ENCODE measurements at places on chromosomes 2 and 18.

DNA sequence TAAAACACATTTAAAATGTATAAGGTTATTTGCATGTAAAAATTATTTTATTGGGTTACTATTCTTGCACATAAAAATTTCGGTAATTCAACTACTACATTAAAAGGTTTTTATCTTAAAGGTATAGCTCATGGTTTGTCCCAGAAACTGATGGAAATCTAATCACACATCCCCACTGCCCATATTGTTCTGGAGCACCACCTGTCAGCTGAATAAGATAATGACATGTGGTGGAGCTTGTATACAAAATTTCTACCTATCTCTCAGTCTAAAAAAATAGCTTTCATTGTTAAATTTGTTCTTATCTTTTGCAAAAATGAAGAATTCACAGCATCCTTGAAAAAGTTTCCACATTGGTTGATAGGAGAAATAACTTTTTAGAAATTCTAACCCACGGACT, 18.3 kb downstream of the ERBB4 start:
- no peak for DNase-seq

DNA sequence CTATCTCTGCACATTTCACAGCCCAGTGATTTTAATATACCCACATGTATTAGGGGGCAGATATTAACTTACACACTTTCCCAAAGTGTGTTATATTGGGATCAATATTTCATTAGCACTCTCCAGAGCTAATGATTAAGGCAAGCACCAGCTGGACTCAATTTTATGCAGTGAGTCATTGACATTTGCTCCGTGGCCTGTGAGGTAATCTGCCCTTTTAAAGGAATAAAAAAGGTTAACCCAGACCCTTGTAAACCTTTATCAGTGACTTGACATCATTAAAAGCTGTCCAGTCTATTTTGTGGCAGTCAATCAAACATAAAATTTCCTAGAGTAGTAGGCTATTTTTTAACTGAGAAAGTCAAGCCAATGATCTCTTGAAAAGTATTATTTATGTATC, 1870.4 kb upstream of the CELF4 start:
- no peak for DNase-seq

DNA sequence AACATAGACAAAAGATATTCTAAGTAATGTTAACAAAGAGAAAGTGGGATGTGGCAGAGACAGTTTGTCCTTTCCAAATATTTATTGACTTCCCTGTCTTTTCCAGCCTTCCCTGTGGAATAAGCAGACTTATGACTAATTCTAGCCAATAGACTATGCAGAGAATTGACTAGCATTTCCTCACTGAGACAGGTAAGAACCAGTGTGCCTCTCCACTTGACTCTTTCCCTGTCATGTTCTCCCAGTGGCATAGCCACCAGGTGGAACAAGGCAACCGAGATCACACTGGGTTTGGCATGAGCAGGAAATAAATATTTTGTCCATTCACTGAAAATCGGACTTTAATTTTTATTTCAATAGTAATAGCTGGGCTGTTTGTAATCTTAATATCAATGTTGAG, 168.1 kb upstream of the CTAGE1 start:
- DNase-seq: no peak

DNA sequence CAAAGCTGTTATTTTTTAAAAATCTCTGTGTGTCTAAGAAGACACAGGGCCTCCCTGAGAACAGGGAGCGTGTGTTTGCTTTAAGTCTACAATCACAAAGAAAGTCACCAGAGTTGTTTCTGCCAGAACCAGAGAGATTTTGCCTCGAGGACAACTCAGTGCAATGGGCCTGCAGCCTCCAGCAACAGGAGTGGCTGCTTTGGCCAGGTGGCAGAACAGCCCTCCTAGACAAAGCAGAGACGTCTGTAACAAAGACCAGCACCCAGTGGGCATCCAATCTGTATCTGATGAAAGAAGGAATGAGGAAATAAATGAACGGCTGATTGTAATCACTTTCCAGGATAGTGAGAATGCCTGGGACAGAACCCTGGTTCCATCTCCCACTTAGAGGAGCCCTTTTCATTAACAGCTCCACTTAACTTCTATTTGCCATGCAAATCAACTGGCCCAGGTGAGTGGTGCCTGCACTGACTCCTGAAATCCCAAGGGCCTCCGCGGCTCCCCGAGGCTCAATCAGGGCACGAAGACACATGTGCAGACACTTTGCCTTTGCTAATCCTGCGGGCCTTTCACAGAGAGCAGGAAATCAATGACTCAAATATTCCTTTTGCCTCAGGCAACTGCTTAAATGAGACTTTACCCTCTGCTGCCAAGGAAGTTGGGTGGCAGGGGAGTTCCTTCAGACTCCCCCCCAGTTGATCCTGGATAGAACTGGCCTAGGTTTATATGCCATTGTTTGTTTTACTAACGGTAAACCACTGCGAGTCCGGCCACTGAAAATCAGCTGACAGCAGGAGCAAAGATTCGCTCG, 146.5 kb downstream of the CABLES1 start:
- DNase-seq: no peak

GRCh38 chr2:10027660-10028330, 15.6 kb upstream of the KLF11 start:
- no peak for DNase-seq

GRCh38 chr2:188294352-188294926, 2.8 kb downstream of the GULP1 start:
- no peak for DNase-seq

GRCh38 chr2:20429528-20429927, 17.3 kb upstream of the RHOB start:
- no peak for DNase-seq

DNA sequence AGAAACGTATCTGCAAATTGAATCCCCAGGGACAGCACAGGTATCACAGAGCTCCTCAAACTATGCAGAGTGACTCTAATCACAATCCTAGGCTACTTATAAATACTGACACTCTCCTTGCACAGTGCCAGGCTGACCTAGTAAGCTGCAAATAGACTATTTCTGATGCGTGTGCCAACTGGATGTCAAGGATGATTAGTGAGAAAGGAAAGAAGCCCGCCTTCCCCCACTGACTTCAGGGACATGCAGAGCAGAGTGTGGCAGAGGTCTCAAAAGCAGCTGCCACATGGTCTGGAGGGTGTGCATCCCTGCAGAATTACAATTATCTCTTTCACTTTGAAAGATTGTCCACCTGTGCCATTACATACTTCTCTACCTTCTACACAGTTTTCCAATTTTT, 235.6 kb downstream of the CPS1 start:
- DNase-seq: no peak

DNA sequence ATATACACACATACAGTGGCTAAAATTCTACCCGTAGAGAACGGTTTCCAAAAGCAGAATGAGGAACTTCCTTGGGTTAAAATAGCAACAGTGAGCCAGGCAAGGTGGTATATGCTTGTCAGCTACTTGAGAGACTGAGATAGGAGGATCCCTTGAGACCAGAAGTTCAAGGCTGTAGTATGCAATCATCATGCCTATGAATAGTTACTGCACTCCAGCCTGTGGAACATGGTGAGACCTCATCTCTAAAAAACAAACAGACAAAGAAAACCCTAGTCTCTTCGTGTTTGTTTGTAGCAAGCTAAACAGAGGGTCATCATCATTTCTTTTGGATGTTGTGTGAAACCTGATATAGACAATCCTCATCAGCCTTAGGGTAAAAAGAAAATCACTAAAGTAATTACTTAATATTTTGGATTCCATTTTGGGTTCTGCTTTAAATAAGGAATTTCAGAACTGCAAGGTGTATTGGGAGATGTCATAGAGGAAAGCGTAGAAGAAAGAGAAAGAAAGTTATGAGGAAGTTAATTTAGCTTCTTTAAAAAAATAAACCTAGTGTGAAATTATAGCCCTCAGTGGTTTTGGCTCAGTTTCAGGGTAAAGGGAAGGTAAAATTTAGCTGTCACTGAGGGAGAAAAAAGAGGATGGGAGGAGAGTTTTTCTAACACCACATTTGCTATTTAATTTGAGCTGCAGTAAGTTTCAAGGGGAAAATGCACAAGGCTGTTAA, 46.5 kb downstream of the PLEK start:
- DNase-seq: no peak

- peak; percentile 13 for DNase-seq
Measured at GRCh38 chr2:241011296-241011600, 12.8 kb downstream of the SNED1 start.

- DNase-seq: peak; percentile 68
Measured at GRCh38 chr18:45974088-45974536, 7.0 kb upstream of the EPG5 start.

DNA sequence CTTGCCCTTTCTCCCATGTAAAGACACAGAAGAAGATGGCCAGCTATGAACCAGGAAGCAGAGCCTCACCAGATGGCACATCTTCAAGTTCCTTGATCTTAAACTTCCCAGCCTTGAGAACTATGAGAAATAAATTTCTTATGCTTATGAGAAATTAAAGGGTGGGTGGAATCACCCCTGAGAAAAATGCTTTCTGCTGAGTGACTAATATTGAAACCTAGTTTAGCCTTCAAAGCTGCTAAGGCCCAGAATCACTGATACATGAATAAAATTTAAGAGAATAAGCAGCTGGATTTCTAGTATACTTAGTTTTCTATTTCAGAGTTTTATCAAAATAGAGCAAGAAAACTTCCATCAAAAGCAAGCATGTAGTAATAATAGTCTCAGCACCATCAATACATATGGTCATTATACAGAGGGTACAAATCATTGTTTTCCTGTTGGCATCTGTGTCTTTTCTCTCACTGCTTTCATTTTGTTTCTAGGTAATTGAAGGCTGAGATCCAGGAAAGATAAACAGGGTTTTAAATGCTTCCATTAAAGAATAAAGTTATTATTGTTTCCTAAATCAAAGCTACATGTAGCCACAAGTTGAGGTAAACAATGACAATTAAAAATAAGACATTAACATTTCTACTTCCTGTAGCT, 53.3 kb upstream of the COL5A2 start:
- DNase-seq: no peak

GRCh38 chr2:2175381-2176090, 155.5 kb downstream of the MYT1L start:
- no peak for DNase-seq

- no peak for DNase-seq
Measured at GRCh38 chr2:128154225-128154624, 63.2 kb downstream of the UGGT1 start.

DNA sequence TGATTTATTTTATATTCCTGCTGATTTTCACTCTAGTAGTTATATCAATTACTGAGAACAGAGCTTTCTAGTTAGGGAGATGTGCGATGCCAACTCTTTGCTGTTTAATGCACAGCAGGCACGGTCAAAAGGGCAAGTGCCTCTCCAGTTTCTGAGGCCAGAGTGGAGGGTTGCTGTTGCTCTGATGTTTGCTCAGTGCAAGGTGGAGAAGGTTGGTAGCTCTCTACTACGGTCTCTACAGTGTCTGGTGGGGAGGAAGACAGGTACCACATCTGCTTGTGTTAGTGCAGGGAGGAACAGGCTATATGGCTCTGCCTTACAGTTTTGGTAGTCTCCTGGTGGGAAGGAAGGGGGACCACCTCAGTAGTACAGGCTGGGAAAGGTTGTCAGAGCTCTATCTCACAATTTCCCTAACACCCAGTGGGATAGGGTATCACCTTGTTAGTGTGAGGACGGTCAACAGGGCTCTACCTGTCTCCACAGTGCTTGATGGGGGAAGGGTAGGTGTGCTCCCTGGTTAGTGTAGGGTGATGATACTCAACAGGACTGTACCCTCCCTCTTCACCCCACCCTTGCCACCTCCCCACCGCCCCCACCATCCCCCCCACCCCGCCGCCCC, 85.9 kb downstream of the FANCL start:
- no peak for DNase-seq

DNA sequence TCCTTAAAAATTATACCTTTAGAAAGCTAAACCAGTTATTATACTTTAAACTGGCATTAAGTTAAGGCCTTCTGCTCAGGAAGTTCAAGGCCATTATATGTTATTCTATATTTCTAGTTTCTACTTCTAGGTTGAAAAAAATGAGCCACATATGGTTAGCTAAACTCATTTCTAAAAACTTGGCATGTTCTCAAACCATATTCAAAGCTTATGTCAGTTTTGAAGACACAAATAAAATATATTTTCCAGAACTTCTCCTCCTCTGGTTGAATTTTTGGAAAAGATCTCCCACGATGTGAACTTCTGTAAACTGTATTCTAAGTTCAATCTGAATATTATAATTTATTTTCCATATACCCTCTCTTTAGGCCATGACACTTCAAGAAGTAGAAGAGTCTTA, 103.5 kb downstream of the NYAP2 start:
- DNase-seq: no peak

- DNase-seq: no peak
Measured at GRCh38 chr2:3172265-3172935, 205.2 kb downstream of the EIPR1 start.

DNA sequence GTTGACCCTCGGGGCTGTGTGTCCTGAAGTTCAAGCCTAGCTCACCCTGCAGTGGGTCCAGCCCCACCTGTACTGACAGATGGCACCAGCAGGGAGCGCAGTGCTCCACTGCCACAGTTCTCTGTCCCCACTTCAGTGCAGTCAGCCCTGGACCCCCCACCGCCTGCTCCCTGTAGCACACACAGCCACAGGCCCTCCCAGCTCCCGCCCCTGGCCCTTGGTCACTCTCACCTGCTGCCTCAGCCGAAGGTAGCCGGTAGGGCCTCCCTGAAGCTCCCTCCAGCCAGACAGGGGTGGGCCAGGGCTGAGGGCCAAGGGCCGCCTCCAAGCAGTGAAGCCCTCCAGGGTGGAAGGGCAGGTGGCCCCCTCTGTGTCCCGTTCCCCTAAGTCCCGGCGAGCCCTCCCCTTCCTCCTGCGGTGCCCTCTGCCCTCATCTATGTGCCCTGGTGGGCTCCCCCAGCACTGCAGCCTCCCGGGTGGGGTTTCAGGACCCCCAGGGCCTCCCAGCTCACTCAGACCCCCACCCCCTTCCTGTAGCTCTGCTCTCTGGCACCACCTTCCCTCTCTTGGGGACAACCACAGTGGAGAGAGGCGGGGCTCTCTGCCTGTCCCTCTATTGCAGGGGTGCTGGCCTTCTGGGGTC, 10.8 kb upstream of the ALPP start:
- no peak for DNase-seq

DNA sequence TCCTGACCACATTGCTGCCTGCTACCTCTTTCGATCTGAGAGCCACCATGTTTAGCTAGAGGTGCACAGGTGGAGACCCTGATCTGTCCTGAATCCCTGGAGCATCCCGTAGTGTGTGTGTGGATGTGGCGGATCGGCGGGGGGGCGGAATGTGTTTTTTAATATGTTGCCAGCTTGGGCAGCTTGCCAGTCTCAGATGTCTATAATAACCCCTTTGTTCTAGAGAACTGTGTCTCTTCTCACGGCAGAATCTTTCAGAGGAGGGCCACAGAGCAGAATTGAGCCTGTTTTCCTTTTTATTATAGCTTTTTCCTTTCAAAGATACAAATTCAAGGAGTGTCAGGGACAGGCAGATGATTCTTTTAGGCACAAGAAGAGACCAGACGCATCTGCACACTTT, 934.1 kb upstream of the KLHL29 start:
- DNase-seq: no peak
